ENCODE measurements at places on chromosomes 12 and 14.

DNA sequence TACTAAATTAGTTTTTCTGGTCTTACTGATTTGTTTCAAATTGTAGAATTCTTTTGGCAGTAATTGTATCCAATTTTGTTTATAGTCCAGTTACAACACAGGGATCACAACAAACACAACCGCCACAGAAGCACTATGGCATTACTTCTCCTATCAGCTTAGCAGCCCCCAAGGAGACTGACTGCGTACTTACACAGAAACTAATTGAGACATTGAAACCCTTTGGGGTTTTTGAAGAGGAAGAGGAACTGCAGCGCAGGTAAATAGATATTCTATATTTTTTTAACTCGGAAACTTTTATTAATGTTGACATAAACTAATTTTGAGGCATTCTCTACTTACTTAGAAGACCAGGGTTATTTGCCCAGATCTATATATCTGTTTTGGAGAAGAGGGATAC lies 17.8 kb downstream of the PAPOLA start:
- no peak for DNase-seq

GRCh38 chr12:100820314-100820713 lies 25.7 kb downstream of the ANO4 start:
- no peak for DNase-seq

DNA sequence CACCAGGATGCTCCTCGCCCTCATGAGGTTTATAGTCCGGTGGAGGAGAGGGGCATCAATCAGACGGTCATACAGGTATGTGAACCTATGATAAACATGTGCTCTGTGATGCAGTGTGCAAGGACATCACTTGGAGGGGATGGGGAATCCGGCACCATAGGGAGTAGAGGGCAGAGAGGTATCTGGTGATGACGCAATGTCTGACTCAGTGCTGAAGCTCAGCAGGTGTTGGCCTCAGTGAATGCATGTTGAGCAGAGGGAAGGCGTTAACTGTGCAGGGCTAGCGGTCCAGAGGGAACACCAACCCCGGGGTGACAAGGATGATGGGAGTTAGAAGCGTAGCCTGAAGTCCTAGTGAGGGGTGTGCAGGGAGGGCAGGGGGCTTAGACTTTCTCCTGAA lies 200.9 kb downstream of the TMEM132C start:
- no peak for DNase-seq

DNA sequence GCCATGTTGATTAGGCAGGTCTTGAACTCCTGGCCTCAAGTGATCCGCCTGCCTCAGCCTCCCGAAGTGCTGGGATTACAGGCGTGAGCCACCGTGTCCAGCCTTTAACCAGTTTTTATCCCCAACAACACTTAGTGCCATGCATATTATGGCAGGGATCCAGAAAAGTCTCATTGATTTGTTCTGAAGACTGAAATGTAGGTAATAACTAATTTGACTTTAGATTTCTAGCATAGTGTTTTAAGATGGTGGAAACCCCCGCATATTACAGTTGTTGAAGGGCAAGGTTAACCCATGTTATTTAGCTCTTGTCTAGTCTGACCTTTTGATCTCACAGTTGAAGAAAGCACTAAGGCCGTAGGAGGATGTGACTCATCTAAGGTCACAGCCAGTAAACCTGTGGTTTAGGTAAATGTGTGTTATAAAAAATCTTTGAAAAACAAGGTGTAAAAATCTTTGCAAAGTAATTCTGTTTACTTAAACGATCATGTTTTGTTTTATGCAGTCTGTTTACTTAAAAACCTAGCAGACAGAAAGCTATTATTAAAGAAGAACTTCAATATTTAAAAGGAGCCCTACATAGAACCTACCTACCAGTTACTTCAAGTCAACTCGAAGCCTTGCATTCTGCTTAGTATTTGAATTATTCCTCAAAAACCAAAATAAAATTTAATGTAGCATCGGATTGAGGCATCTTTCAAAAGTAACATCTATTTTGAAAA lies 24.8 kb downstream of the BICDL1 start:
- no peak for DNase-seq

DNA sequence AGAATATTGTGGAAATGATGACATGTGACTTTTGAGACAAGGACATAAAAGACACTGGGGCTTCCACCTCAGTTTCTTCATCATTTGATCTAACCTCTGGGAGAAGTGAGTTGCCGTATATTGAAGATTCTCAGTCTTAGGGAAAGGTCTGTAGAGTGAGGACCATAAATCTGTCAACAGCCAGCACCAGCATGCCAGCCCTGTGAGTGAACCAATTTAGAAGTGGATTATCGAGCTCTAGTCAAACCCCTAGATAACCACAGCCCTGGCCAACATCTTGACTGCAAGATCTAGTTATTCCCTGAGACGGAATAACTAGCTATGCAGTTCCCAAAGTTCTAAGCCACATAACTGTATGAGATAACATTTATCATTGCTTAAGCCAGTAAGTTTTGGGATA lies 108.8 kb upstream of the PTPRR start:
- no peak for DNase-seq

DNA sequence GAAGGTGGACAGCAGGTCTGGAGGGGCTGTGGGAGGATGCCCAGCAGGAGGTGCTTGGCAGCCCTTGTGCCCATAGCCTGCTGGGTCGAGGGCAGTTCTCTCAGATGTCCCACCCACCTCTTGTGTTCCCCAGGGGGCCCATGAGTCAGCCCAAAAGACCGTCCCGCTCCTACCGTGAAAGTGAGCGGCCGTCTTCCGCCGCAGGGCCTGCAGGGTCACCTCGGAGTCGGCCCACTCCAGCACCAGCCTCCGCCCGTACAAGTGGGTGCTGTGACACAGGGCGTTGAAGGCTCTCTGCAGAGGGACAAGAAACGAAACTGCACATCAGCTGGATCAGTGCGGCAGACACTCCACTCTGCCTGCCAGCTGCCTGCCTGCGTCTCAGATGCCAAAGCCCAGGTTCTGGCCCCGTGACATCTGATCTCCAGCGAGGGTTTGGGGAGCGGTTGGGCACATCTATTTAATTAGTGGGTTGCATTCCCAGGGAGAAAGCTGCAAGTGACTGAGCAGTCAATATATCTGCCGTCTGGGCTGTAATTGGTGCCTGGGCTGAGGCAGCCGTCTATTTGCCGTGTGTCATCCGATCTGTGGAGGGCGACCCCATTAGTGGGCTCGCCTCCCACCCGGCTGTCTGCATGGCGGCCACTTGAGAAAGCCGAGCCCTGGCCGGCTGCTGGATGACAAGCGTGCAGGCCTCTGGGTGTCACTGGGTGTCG lies 121.5 kb downstream of the RBM19 start:
- DNase-seq = no peak

- DNase-seq = no peak
Measured at GRCh38 chr14:76962303-76962660, 66.2 kb downstream of the IRF2BPL start.

DNA sequence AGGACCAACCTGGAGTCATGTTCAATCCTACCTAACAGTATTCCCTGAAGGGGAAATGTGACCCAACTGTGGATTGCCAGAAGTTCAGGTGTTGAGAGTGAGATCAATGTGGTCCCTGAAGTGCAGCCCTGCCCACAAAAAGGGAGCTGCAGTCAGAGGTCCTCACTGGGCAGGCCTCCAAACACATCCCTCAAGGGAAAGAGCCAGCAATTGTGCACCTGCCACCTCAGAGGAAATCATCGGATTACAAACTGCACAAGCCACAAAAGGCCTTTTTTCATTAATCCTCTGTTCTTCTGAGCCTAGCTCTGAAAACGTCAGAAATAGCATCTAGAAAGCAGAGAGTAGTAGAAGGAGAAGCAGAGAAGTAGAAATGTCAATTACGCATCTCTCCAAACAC lies 10.8 kb upstream of the MDM1 start:
- DNase-seq = no peak

- DNase-seq = no peak
Measured at GRCh38 chr12:102543494-102544485, 63.4 kb upstream of the IGF1 start.

DNA sequence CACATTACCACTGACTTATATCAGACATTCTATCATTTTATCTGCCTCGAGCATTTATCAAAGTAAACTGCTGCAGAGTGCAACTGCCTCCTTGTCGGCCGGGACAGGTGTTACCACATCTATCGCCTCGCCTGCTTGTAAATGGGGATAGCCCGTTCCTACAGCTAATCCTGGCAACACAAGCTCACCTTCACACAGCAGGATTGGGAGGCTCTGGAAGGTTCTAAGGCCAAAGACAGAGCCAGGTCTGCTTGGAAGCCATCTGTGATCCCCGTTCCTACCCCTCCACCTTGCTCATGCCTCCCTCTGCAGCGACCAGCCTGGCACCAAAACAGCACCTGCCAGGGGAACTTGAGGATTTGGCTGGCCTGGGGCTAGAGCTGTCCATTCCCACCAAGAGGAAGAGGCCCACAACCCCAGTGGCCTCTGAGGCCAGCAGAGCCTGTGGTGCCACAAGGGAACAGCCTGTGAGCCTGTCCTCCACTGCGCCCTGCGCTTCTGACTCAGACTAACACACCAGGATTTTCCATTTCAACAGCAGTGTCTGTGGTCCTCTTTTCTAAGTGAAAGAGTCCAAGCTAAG lies 114.8 kb upstream of the DIO3 start:
- no peak for DNase-seq

- no peak for DNase-seq
Measured at GRCh38 chr12:23686095-23686494, 263.4 kb downstream of the SOX5 start.

GRCh38 chr14:100893228-100893601 lies 10.3 kb downstream of the RTL1 start:
- DNase-seq = no peak

GRCh38 chr14:93062890-93063289 lies 52.8 kb downstream of the ITPK1 start:
- no peak for DNase-seq

GRCh38 chr12:57693317-57693658 lies 644 bp upstream of the OS9 start:
- no peak for DNase-seq

DNA sequence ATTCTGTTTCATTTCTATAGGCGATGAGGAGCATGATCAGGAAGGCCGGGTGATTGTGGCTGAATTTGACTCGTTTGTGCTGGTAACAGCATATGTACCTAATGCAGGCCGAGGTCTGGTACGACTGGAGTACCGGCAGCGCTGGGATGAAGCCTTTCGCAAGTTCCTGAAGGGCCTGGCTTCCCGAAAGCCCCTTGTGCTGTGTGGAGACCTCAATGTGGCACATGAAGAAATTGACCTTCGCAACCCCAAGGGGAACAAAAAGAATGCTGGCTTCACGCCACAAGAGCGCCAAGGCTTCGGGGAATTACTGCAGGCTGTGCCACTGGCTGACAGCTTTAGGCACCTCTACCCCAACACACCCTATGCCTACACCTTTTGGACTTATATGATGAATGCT lies 1.9 kb downstream of the APEX1 start:
- DNase-seq = no peak

GRCh38 chr12:93990832-93991803 lies 157.3 kb upstream of the PLXNC1 start:
- DNase-seq = peak; percentile 47

- DNase-seq = peak; percentile 76
Measured at GRCh38 chr14:104196461-104197140, 58.2 kb downstream of the KIF26A start.

DNA sequence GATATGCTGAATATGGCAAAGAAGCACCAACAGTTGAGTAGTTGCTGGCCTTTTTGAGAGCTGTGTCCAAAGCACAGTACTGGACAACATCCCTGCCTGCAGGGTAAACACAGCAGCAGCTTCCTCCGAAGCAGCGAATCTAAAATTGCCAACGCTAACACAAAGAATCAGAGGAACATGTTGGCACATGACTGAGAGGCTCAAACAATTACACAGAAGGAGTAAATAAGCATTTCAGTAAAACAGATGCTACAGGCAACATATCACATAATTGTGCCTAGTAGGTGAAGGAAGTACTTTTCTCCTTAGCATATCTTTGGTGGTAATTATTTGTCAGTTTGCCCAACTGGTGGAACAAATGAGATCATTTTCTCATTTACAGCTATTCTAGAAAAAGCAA lies 52.1 kb downstream of the KICS2 start:
- no peak for DNase-seq

- peak; percentile 69 for DNase-seq
Measured at GRCh38 chr12:131167334-131167733, 213.6 kb downstream of the ADGRD1 start.

DNA sequence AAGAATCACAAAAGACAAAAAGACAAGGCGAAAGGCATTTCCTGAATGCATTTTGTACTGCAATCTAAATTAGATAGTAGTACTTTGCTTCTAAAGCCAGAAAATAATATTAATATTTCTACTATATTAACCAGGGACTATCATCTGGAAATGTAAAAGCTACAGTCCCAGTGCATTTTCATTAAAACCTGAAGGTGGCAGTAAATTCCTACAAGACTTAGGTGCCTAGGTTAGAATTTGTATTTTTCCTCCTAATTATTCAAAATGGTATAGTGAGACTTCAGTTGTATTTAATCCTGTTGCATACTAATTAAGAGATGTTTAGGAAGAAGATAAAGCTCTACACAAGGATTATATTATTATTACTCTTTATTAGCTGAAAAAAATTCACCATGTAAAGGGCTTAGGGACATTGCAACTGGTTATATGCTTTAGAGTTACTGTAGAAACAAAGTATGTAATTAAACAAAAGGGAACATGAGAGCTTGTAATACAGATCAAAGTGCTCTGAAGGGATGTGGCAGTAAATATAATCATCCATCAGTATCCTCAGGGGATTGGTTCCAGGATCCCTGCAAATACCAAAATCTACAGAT lies 53.6 kb downstream of the BRMS1L start:
- DNase-seq = peak; percentile 77

DNA sequence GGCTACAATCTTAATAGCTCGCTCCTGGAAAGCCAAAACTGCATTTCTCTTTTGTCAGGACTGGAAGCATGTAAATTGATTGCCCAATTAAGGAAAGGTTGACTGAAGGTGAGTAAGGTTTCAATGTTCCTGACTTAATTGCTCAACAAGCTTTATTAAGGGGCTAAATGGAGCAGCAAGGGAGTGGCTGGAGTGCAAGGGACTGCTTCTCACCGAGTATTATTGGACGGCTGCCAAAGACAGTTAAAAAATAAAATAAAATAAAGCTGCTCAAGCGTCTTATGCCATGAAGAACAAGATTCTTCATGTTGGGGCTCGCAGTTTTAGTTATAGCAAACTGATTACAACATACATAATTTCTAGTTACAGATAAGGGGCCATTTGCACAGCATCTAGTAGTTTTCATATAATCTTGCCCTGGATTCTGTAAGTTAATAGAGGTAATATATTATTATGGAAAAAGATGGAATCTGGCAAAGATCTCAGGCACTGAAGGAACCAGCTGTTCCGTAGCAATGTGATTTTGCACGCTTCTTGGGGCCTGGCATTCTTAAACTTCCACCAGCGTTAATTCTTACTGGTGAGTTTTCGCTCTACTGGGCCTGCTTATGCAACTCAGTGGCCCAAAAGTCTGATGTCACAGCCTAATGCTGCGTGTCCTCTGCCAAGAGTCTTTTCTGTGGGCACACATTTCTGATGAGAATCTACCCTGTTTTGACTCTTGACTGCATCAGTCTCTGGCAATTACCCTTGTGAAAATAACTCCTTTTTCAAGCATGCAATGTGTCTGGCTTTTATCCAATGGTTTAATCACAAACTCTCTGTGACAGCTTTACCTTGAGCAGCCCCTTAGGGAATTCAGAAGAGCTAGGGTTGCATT lies 108.5 kb downstream of the SLC38A1 start:
- no peak for DNase-seq
